ENCODE measurements at places on chromosomes 3 and 15.

GRCh38 chr15:52651868-52652267, 27.3 kb downstream of the ATOSA start:
- DNase-seq = no peak

- DNase-seq = no peak
Observed at GRCh38 chr3:159252772-159253384, 451.0 kb downstream of the MFSD1 start.

DNA sequence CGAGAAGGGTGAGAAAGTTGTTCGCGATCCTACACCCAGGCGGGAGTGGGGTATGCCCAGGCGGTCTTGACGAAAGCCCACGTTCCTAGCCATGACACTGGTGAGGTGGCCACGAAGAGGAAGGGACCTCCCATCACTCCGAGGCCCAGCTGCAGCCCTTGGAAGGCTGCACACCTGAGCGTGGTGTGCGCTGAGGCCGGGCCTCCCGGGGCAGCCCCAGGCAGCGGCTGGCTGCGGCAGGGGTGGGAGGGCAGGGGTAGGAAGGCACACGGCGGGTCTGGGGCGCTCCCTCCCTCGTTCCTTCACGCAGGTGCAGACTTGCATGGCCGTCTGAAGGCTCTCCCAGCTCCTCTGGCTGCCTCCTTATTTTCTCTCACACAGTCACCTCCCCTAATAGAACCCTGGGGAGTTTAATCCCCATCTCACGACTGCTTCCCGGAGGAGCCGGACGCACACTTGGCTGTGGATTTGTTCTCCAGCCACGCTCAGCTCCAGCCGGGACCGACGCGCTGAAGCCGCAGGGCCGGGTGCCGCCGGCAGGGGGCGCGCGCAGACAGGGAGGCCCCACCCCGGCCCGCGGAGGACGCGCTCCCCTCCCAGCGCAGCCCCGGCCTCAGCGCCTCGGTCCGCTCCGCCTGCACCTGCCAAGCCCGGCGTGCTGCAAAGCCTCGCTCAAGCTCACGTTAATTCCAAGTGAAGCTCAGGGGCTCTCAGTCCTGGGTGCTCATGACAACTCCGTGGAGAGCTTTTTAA, 37.8 kb upstream of the MUC4 start:
- DNase-seq = no peak

GRCh38 chr3:188516515-188516914, 362.6 kb downstream of the LPP start:
- DNase-seq = no peak

DNA sequence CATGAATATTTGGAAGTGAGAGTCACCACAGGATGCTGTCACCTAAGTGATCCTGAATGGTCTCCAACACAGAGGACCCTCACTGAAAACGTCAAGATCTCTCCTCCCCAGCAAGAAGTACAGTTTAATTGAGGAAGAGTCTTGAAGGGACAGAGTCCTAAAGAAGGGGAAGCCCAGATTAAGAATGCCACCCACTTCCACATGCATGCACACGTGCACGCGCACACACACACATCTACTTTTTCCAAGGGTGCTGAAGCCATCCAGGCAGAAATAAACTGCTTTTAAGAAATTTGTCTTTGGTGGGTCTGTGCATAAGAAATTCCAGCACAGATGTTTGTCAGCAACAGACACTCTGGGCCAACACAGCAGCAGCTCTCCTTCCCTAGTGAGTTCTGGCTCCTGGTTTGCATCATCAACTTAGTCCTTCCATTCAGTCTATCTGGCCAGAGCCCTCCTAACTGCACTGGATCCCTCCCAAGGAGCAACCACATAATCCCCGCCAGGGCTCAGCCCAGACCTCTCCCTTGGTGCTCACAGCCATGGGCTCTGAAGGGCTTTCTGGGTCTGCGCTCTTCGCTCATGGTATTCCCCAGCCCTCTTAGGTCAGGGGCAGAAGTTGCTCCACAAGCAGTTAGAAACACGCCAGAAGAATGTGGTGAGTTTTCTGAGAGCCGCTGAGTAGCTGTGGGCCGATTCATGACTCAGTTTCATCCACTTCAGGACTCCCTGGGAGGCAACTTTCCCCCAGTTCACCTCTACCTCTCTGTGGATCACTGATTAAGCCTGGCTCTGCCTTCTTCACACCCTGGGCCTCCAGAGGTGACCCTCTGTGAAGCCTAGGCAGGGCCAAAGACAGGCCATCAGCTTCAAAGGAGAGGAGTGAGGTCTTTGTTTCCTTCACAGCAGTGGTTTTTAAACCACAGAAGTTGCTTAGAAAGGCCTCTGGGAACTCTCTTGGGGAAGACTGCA, 132.6 kb upstream of the LIPC start:
- DNase-seq = no peak

DNA sequence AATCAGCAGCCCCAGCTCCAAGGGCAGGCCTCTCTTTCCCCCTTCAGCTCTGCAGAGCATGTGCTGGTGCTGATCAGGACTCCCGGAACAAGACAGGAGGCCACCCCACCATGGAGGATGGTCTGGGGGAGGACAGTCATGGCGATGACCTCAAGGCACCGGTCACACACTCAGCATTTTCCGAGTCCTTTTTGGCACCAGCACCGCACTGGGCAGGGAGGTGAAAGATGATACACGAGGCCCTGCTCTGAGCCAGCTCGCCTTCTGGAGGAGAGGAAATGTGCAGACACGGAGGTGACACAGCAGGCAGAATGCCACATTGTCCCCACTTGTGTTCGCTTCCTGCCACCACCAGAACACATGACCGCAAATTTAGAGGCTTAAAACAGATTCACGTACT, 61.8 kb upstream of the SEC61A1 start:
- no peak for DNase-seq

- no peak for DNase-seq
Observed at GRCh38 chr15:68421115-68421551, 10.8 kb downstream of the ITGA11 start.

DNA sequence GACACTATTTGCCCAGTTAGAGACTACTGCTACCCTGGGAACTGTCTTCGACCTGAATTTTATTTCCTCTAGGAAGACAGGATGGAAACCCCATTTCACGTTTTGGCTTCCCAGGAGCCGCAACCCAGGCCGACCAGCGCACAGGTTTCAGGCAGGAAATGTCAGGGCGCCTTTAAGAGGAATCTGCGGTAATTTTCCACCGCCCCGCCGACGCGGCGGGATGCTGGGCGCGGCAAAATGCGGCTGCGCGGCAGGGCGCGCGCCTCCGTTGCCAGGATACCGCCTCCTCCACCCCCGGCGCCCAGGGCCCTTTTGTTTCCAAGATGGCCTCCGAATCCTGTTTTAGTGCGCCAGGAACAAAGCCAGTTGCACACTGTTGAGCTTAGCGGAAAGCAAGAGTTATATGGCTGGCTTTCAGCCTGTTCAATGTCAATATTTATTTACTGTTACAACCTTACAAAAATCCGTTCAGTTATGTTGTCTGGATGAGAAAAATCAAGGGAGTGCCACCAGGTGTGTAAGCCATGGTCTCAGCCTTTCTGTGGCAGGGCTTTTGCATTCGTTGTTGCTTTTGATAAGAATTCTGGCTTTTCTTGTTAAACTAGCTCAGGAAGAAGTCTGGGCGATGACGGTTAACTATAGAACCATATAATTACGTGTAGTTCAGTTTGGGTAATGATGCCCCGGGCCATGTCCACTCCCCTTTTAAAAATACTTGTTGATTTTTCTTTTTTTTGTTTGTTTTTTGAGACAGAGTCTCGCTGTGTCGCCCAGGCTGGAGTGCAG, 79.7 kb upstream of the CHD2 start:
- peak; percentile 91 for DNase-seq

DNA sequence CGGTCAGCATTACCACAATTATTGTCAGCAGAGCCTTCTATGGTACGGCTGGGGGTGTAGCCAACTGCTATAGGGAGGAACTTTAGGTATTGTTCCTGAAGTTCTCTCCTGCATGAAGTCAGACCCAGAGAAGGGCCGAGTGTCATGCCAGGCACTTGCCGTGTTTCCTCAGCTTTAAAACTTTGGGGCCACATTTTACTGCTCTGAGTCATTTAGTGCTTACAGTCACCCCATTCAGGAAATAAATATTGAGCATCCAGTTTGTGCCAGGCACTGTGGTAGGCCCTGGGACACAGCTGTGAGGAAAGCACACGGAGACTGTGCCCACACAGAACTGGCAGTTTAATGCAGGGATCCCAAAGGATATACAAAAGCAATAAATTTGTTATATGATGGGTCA, 54.5 kb upstream of the APEH start:
- DNase-seq = no peak

- DNase-seq = no peak
Observed at GRCh38 chr3:4865714-4866113, 113.5 kb upstream of the BHLHE40 start.

GRCh38 chr3:79930196-79930595, 162.4 kb upstream of the ROBO1 start:
- DNase-seq = peak; percentile 80

DNA sequence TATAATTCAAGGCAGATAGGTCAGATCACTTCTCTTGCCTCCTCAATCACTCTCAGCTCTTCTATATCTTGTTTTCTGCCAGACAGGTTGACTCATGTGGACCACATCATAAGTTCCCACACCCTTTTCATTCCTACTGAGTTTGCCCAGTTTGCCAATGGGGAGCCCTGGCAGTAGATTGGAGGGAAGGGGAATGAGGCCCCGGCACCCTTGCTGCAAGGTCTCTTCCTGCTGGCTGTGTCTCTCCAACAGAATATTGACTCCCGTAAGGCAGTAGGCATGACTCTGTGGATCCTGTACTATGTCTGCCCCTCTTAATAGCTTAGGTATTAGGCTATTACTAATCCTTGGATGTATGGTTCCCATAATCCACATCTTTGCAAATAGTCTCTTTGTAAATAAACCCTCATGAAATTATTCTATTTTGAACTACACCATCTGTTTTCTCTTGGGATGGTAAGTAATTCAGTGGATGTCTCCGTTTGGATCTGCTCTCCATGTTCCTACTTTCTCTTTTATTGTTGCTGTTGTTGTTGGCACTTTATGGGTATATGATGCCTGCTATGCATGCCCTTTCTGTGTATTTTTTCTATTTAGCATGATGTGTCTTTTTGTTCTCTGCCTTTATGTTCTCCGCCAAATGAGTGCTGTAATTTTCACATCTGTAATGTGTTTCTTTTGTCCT, 65.5 kb upstream of the DCBLD2 start:
- DNase-seq = no peak

DNA sequence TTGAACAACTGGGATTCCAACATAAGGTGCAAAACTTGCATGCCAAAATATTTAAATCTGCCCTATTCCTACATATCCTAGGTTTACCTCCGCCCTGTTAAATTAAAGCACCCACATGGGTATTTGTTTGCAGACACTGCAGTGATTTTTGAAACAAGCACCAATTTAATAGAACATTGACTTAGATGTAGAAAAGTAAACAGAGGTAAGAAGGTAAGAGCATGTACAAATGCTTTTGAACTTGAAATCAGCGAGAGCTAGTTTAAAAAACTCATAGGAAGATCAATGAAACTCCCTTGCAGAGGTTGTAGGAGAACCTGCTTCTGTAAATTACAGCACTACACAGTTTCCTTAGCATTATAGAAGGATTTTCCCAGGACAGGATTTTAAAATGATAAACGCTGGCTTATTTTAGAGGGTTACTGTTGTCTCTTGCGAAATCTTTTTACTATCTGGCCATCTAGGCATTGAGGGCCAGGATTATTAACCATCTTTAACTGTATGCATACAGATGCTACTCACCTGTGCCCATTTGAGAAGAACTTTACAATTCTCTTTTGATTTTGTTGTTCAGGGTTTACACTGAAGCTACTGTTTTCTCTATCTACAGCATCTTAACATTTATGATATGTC, 284.8 kb downstream of the FEZF2 start:
- no peak for DNase-seq

DNA sequence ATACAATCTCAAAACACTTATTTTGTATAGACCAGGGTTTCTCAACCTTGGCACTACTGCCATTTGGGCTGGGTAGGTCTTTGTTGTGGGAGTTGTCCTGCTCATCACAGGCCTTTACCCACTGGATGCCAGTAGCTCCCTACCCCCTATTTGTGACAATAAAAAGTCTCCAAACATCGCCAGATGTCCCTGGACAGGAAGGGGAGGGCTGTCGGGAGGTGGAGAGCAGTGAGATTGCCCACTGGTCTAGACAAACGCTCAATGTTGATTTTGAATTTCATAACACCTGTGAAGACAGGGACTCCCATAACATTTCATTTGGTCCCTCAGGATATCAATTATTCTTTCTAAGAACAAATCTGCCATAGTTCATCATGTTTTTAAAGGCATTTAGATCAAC, 151.7 kb upstream of the PTPRG start:
- DNase-seq = no peak

DNA sequence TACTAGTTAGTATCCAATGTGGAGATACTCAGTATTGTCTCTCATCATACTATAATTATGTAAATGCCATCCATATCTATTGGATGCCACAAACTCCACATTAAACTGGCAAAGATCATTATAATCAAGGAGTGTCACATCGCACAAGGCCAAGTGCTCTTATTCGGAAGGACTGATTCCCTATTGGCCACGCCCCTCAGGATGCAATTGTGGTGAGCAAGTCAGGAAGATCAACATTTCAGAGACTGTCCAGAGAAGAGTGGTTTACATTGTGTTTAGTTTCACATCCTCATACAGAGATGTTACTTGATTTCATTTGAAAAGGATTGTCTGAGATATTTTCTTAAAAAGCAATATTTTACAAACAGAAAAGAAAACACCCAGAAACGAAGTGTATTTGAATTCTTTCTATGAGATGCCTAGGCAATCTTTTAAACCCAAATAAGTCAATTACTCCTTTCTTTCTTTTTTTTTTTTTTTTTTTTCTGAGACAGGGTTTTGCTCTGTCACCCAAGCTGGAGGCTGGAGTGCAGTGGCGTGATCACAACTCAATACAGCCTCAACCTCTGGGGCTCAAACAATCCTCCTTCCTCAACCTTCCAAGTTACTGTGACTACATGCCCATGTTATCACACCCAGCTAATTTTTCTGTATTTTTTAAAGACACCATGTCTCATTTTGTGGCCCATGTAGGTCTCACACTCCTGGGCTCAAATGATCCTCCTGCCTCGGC, 369.1 kb downstream of the RBMS3 start:
- DNase-seq = no peak

DNA sequence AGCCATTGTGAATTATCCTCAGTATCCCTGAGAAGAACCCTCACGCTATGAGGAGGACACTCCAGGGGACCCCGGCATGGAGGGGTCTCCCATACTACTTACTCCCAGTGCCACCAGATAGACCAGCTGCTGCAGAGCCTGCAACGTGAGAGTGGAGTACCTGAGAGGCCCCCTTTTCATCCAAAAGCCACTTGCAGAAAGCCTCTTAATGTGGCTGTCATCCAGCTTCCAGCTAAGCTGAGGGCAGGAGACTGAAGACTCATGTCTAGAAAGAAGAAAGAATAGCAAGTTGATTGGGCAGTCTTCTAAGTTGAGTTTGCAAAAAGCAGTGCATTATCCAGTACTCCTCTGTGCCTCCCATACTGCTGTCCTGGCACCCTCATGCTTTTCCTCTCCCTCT, 27.3 kb upstream of the MNS1 start:
- no peak for DNase-seq

DNA sequence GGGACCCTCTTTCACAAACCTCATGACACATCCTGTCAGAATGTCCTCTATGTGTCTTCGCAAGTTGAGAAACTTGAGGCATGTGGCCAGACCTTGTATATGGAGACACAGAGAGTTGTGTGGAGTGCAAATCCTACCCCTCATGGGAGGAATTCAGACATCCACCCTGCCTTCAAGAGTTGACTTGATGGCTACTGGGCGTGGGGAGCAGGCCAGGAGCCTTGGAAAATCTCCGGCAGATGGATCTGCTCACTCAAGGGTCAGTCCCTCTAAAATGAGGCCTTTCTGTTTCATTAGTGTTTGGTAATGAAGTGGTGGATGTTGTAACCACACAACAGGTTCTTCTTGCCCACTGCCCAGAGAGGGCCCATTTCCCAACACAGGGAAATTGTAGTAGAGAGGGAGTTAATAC, 79.0 kb downstream of the ASB7 start:
- DNase-seq = no peak
